ENCODE measurements at places on chromosomes 2 and 18. TPM values are rescaled to one million over a fixed set of nuclear protein-coding genes. Genes with fewer than 3 reads are reported as not detected.

The FBLN7 gene
- 0.60 TPM for total RNA-seq

The CTAGE1 gene
- not detected for total RNA-seq

The TNFAIP6 gene
- 2.9 TPM for total RNA-seq

The CXCR1 gene
- 0.44 TPM for total RNA-seq

The IL1RL1 gene
- total RNA-seq = 1.1 TPM

The ADAM23 gene
- total RNA-seq = 61.2 TPM

DNA sequence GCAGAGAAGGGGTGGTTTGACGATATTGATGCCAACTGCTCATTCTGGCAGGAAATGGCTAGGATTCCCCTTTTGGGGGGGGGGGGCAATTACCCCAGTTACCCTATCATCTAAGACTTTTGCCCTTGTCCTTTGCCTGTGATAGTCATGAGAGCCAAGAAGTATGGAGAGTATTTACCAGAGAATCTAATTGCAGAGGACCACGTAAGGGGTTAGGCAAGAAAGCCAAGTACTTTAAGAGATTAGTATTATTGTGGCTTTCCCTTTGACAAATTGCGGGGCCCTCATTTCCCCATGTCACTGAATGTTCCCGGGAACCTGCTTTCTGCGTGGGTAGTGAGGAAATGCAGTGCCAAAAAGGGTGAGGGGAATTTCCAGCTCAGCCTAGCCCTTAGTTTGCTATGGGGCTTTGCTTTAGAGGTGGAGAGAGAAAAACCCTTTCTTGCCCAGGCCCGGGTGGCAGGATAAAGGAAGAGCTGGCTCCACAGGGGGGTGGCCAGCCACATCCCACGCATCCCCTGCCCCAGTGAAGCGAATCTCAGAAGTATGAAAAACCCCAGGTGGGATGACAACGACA, 1.5 kb downstream of the AQP4 start:
- peak overlapping the region; percentile 65 for H3K4me3 ChIP-seq
- no peak for DNase-seq
- H3K27me3 ChIP-seq = no peaks in the 10 kb centered on the region
- H3K4me1 ChIP-seq = peaks cover 31% of the 10 kb centered on the region
- no peaks in the 10 kb centered on the region for H3K36me3 ChIP-seq

DNA sequence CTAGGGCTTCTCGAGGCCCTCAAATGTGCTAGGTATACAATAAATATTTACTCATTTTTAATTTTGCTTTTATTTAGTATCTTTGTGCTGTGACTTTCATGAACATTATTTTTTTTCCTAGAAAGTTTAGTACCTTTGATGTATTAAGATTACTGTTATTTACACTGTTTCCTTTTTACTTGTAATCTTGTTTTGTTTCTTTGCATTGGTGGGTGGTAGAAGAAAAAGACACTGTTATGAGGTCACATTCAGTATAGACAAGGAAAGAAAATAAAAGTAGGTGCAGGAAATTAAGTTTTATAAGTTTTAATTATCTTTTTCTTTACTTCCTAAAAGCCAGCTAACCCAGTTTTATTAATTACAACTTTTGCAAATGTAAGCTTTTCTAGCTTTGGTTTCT, 23.0 kb downstream of the MALT1 start:
- H3K4me1 ChIP-seq = peaks cover 40% of the 10 kb centered on the region
- no peak overlapping the region for H3K4me3 ChIP-seq
- no peak for DNase-seq
- H3K36me3 ChIP-seq = peaks cover 14% of the 10 kb centered on the region
- no peak overlapping the region for H3K27ac ChIP-seq
- H3K27me3 ChIP-seq = no peaks in the 10 kb centered on the region

GRCh38 chr2:45648636-45649035, 2.8 kb upstream of the PRKCE start:
- H3K27me3 ChIP-seq = no peaks in the 10 kb centered on the region
- H3K36me3 ChIP-seq = peaks cover 3% of the 10 kb centered on the region
- DNase-seq = no peak

- no peak for DNase-seq
- H3K4me1 ChIP-seq = no peaks in the 10 kb centered on the region
- no peak overlapping the region for H3K4me3 ChIP-seq
- no peaks in the 10 kb centered on the region for H3K36me3 ChIP-seq
Observed at GRCh38 chr2:1873343-1873742, 129.0 kb upstream of the PXDN start.

DNA sequence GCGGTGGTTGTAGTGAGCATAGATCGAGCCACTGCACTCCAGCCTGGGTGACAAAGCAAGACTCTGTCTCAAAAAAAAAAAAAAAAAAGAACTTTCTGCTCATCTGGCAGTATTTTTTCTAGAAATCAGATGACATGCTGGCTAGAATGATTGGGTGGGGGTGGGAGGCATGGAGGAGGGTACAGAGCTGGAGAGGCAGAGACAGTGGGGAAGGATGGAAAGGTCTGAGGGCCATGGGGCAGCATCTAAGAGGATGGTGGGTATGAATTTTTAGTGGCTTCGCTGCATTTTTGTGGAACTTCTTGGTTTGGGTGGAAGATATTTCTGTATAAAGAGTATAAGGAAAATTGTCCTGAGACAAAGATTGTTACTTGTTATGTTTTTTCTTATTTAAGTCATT, 23.3 kb downstream of the ARMC9 start:
- no peak overlapping the region for H3K27ac ChIP-seq
- H3K36me3 ChIP-seq = no peaks in the 10 kb centered on the region
- no peaks in the 10 kb centered on the region for H3K4me1 ChIP-seq
- no peaks in the 10 kb centered on the region for H3K27me3 ChIP-seq

DNA sequence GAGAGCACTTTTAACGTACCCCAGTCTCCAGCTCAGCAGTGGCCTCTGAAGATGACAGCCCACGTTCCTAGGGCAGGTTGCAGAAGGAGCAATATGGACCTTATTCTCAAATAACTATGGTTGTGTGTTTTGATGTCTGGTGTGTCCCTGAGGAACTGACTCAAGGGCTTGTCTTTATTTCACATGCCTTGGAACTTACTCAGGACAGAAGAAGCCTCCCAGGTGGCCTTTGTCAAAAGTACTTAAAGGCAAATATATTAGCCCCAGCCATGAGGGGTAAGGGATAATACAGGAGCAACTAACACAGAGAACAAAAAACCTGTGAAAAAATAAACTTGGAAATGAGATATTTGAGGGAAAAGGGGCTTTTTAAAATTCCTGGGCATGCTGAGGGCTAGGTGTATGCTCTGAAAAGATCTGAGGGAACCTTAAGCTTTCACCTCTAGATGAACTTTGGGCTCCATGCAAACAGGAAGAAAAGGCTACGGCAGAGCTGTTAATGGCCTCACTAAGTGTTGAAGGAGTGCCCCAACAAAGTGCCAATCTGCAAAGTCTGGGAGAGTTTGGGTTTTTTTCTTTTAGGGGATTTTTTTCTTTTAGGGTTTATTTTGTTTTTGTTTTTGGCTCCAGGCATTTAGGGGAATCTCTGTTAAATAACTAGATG, 40.3 kb downstream of the SRBD1 start:
- H3K36me3 ChIP-seq = peaks cover 26% of the 10 kb centered on the region
- no peak overlapping the region for H3K4me3 ChIP-seq
- peaks cover 5% of the 10 kb centered on the region for H3K4me1 ChIP-seq
- DNase-seq = no peak
- H3K27me3 ChIP-seq = no peaks in the 10 kb centered on the region

- H3K4me1 ChIP-seq = peaks cover 54% of the 10 kb centered on the region
- H3K36me3 ChIP-seq = no peaks in the 10 kb centered on the region
- peak overlapping the region; percentile 97 for H3K4me3 ChIP-seq
- H3K27ac ChIP-seq = peak overlapping the region; percentile 95
- H3K27me3 ChIP-seq = no peaks in the 10 kb centered on the region
Observed at GRCh38 chr2:111897630-111897923, 830 bp upstream of the MERTK start.

DNA sequence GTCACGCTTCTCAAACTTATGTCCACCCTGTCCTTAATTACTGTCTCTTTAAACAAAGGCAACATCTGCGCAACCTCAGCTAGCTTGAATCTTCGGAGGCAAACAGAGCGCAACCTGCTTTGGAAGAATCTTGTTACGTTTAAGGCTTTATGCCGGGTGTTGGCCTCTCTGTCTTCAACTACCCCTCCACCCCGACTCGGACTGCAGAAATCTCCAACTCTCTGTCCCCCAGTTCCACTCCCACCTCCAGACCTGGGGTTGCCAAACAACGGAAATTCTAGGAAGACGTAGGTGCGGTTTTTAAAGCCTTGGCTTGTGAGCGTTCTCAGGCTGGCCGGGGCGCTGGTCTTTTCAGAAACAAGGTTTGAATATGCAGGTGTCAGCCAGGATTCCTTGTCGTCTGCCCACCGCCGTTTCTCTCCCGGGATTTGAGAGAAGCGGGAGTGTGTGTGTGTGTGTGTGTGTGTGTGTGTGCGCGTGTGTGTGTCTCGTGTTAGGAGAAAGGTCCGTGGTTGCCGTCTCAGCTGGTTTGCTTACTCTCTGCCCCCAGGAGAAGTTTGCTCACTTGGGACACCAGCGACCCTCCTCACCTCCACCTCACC, 1.1 kb upstream of the ONECUT2 start:
- DNase-seq = no peak
- H3K4me1 ChIP-seq = peaks cover 56% of the 10 kb centered on the region
- no peaks in the 10 kb centered on the region for H3K36me3 ChIP-seq
- H3K27me3 ChIP-seq = peaks cover 97% of the 10 kb centered on the region
- H3K27ac ChIP-seq = no peak overlapping the region
- peak overlapping the region; percentile 69 for H3K4me3 ChIP-seq

DNA sequence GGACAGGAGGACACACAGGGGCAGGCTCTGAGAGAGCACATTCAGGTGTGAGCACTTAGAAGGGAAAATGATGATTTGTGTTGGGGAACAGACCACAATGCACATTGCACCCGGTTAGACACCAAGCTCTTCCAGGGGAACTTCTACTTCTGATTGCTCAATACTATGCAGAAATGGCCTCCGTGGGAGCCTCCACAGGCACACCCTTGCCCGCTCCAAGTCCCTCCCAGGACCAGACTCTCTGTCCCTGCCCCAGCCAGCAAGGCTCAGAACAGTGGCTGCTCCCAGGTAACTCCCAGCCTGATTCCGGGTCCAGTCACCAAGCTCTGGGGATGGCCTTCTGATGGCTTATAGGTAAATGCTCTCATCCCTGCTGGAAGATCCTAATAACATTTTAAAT, 56.2 kb downstream of the BCL2L11 start:
- no peak overlapping the region for H3K4me3 ChIP-seq
- H3K27ac ChIP-seq = no peak overlapping the region
- H3K36me3 ChIP-seq = no peaks in the 10 kb centered on the region

DNA sequence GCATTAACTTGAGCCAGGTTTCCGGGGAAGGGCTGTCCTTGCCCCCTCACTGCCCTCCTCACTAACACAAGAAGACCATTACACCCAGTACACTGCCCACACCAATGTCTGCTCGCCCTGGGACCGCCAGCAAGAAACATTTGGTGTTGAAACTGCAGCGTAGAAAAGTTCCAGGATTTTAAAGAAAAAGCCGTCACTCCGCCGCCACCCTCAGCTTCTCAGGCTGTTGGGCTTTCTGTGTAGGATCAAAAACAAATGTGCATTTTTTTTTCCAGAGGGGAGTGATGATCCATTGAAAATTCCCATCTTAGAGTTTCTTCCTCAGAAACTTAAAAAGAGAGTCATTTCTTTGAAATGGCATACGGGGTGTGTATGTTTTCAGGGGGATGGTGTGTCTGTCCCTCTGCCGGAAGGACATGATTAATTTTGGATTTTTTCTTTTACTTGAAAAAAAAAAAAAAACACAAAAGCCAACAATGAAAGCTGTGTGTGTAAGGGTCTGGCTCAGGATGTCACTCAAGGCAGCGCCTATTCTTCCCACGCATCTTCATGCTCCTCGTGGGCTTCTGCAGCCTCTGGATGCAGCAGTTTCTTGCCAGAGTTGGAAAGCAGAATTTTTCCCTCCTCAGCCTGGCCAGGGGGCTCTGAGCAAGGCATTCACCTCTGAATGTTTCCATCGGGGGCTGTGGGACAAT, 184.9 kb downstream of the GLI2 start:
- no peak for DNase-seq
- no peak overlapping the region for H3K4me3 ChIP-seq
- H3K27me3 ChIP-seq = no peaks in the 10 kb centered on the region

DNA sequence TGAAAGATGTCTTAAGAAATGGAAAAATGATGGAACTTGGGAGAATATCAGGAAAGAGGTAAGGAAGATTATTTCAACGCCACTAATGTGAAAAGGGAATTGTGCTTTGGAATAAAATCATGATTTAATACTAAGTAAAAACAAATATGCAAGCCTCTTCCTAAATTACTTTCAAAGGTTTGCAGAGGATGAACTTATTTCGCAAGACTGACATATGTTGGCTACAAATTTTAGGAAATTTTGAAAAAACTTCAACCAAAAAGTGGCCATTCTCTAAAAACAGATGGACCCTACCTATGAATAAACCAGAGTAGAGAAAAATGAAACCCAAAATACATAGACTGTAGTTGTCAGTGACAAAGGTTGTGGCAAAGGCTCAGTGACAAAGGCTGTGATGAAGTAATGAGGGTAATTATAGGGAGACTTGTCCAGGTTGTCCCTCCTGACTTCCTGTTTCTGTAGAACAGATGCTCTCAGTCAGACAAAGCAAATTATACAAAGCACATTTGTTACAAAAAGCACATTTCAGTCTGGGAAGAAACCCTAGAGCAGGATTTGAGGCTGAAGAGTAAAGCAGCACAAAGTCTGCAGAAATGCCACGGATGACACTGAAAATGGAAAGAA, 39.5 kb downstream of the SFT2D3 start:
- no peak for DNase-seq
- no peaks in the 10 kb centered on the region for H3K27me3 ChIP-seq
- no peak overlapping the region for H3K4me3 ChIP-seq
- H3K36me3 ChIP-seq = peaks cover 14% of the 10 kb centered on the region

DNA sequence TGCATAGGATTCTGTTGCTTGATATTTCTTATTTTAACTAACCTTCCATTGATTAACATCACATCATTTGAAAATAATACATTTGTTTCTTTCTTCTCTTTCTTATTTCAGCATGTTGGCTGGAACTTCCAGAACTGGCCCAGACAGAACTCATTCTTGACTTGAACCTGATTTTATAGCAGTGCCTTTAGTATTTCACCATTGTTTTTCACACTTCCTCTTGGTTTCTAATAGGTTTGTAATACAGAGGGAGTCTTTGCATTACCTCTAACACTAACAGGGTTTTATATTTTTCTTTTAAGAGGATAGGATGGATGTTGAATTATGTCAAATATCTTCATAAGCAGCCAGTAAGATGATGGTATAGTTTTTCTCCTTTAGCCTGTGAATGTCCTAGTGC, 39.2 kb downstream of the SEMA4F start:
- no peaks in the 10 kb centered on the region for H3K4me1 ChIP-seq
- H3K36me3 ChIP-seq = no peaks in the 10 kb centered on the region
- H3K27me3 ChIP-seq = peaks cover 5% of the 10 kb centered on the region

GRCh38 chr18:51039138-51040112, 9.4 kb downstream of the SMAD4 start:
- H3K4me1 ChIP-seq = peaks cover 100% of the 10 kb centered on the region
- no peaks in the 10 kb centered on the region for H3K27me3 ChIP-seq
- no peaks in the 10 kb centered on the region for H3K36me3 ChIP-seq
- DNase-seq = no peak

GRCh38 chr2:144429396-144430112, 90.4 kb downstream of the ZEB2 start:
- no peak for DNase-seq
- H3K4me3 ChIP-seq = peak overlapping the region; percentile 54

- no peaks in the 10 kb centered on the region for H3K27me3 ChIP-seq
- no peak overlapping the region for H3K4me3 ChIP-seq
- no peak overlapping the region for H3K27ac ChIP-seq
Observed at GRCh38 chr2:149064365-149064841, 25.9 kb downstream of the LYPD6B start.

- no peak overlapping the region for H3K27ac ChIP-seq
- H3K36me3 ChIP-seq = no peaks in the 10 kb centered on the region
- H3K4me1 ChIP-seq = no peaks in the 10 kb centered on the region
- no peak for DNase-seq
- H3K27me3 ChIP-seq = no peaks in the 10 kb centered on the region
Observed at GRCh38 chr18:3319399-3319798, 57.5 kb downstream of the MYL12B start.
